ENCODE measurements at places on chromosomes 16 and 17.
A peak's percentile ranks its signal among the peaks of the same experiment; 100 is the strongest.

- peak overlapping the region; percentile 40 for H3K4me3 ChIP-seq
- peaks cover 60% of the 10 kb centered on the region for H3K36me3 ChIP-seq
- H3K27me3 ChIP-seq: no peaks in the 10 kb centered on the region
- H3K27ac ChIP-seq: peak overlapping the region; percentile 20
- peaks cover 65% of the 10 kb centered on the region for H3K4me1 ChIP-seq
- no peak for DNase-seq
Observed at GRCh38 chr17:42564815-42565522, 1.9 kb upstream of the MLX start.

DNA sequence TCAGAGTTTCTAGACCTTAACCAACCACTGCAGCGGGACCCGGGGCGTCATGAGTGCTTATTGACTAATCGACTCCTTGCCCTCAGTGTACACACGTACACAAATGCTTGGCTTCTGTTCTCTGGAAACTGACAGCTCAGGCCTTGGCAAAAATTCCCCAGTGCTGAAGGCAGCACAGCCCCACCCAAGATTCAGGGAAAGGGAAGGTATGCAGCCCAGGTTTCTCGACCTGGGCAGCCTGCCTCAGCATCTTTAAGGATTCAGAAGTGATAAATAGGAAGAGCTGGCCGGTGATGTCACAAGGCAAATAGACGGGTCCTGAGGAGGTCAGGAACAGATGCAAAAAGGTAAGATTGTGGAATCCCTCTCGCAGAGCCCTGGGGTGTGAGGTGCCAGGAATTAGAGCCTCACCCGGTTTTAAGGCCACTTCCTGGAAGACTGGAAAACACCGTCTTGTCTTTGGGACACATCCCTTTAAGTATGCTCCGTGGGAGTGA is 9.0 kb upstream of the CDH3 start:
- H3K27ac ChIP-seq: no peak overlapping the region
- H3K27me3 ChIP-seq: peaks cover 9% of the 10 kb centered on the region
- H3K4me3 ChIP-seq: no peak overlapping the region
- DNase-seq: no peak
- H3K4me1 ChIP-seq: no peaks in the 10 kb centered on the region

DNA sequence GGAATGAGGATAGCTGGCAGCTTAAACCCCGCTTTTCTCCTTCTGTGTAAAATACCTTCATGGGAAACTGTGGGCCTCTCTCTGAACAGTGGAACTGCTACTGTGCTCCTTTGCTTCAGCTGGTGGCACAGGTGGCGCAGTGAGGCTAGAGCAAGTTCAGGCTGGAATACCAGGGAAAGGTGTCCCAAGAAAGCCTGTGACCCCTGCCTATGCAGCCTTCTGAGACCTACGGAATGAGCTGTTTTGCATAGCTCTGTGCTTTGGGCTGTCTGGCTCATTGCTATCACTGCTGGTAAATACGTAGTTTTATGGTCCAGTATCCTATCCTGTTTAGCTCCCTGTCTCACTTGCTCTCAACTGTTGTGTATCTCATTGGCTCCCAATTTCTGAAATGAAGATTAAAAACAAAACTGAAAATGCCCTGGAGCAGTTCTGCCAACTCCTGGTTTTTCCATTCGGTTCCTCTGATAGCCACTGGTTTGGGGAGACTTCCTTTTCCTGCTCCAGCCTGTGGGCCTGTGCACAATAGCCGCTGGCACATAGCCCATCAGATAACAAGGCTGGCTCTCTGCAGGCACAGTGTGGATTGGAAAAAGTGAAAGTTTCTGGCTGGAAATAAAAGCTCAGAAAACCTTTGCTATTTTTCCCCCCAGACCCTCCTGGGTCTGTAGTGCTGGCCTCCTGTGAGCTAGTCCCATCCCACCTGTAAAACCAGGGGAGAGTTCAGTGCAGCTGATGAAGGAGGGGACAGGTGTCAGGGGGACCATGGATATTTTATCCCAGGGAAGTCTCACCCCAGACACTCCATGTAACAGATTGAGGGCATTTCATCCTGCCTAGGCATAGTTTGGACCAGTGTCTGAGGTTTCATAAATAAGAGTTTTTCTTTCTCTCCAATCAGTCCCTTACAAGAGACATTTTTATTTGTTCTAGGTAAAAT is 24.0 kb downstream of the LIMD2 start:
- DNase-seq: no peak
- H3K27ac ChIP-seq: no peak overlapping the region
- H3K4me1 ChIP-seq: no peaks in the 10 kb centered on the region

- no peak for DNase-seq
- peaks cover 46% of the 10 kb centered on the region for H3K4me1 ChIP-seq
- peaks cover 7% of the 10 kb centered on the region for H3K36me3 ChIP-seq
- H3K27ac ChIP-seq: no peak overlapping the region
- H3K27me3 ChIP-seq: no peaks in the 10 kb centered on the region
Observed at GRCh38 chr17:17107891-17108431, 65.7 kb downstream of the MPRIP start.

- H3K36me3 ChIP-seq: peaks cover 6% of the 10 kb centered on the region
- DNase-seq: no peak
- peaks cover 76% of the 10 kb centered on the region for H3K4me1 ChIP-seq
- peak overlapping the region; percentile 34 for H3K4me3 ChIP-seq
- H3K27me3 ChIP-seq: peaks cover 6% of the 10 kb centered on the region
Observed at GRCh38 chr17:3799181-3799945, 1.6 kb downstream of the ITGAE start.

GRCh38 chr17:79995696-79996095 is 40.0 kb downstream of the TBC1D16 start:
- peak overlapping the region; percentile 5 for H3K27ac ChIP-seq
- H3K4me3 ChIP-seq: no peak overlapping the region
- peaks cover 68% of the 10 kb centered on the region for H3K4me1 ChIP-seq
- H3K27me3 ChIP-seq: no peaks in the 10 kb centered on the region
- H3K36me3 ChIP-seq: peaks cover 2% of the 10 kb centered on the region
- no peak for DNase-seq

- H3K36me3 ChIP-seq: no peaks in the 10 kb centered on the region
- H3K4me1 ChIP-seq: no peaks in the 10 kb centered on the region
- no peak overlapping the region for H3K27ac ChIP-seq
- no peak for DNase-seq
- H3K27me3 ChIP-seq: no peaks in the 10 kb centered on the region
- no peak overlapping the region for H3K4me3 ChIP-seq
Observed at GRCh38 chr17:304461-304860, 48.1 kb downstream of the RPH3AL start.

GRCh38 chr17:6374761-6375312 is 60.1 kb downstream of the AIPL1 start:
- H3K4me3 ChIP-seq: no peak overlapping the region
- H3K4me1 ChIP-seq: peaks cover 8% of the 10 kb centered on the region
- no peak overlapping the region for H3K27ac ChIP-seq
- peak; percentile 40 for DNase-seq
- no peaks in the 10 kb centered on the region for H3K36me3 ChIP-seq
- H3K27me3 ChIP-seq: peaks cover 22% of the 10 kb centered on the region

DNA sequence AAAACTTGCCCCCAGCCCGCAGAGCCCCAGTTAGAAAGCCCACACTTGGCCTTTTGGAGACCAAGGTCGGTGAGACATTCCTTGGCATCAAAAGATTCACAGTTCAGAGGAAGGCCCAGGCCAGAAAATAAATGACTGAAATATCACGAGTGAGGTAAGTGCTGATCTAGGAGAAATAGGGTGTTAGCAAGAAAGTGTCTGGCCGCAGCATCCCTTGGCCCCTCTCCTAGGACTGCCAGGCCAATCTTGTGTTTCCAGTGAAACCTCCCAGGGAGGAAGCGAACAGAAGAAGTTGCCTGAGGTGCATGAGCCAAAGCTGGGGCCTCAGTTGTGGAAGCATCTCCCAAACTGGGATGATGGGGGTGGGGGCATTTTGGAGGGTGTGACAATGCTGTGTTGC is 22.5 kb upstream of the NSMCE1 start:
- peaks cover 28% of the 10 kb centered on the region for H3K4me1 ChIP-seq
- H3K27ac ChIP-seq: no peak overlapping the region
- no peak for DNase-seq
- no peak overlapping the region for H3K4me3 ChIP-seq

DNA sequence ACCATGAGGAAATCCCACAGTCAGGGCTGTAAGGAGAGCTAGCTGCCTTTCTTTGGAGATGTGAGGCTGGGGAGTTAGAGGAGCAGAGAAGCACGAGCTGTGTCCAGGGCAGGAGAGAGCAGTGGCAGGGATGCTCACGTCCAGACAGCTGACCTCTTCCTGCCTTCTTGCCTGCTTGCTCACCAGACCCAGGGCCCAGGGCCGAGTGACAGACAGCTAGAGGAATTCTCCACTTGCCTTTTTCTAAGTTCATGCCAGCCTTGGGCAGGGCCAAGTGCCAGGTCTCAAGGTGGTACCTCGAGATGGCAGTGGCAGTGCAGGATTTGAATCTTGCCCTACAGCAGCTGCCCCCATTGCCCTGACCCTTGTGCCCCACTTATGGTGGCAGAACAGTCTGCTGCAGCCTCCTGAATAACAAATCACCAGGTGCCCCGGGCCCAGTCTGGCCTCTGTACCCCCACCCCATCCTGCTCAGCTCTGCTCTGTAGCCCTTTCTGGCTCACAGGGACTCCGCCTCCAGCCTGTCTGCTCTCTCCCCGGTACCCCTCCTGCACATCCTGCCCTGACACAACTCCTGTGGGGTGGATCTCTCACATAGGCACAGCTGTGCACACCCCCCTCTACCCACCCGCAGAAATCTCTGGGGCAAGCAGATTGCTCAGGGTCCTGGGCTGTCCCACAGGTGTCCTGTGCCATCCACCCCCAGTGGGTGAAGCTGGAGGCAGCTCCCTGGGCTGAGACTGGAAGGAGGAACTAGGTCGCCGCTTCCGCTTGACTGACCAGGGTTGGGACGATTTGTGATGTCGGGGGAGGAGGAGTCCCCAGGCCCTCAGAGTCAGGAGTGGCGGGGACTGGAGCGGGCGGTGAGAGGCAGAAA is 25.9 kb downstream of the GRIN2C start:
- no peaks in the 10 kb centered on the region for H3K27me3 ChIP-seq
- H3K4me3 ChIP-seq: no peak overlapping the region
- no peaks in the 10 kb centered on the region for H3K36me3 ChIP-seq
- no peak for DNase-seq
- no peak overlapping the region for H3K27ac ChIP-seq

- H3K4me1 ChIP-seq: peaks cover 26% of the 10 kb centered on the region
- H3K36me3 ChIP-seq: peaks cover 12% of the 10 kb centered on the region
- no peak overlapping the region for H3K27ac ChIP-seq
- H3K27me3 ChIP-seq: no peaks in the 10 kb centered on the region
- H3K4me3 ChIP-seq: no peak overlapping the region
Observed at GRCh38 chr16:15993946-15994665, 44.7 kb downstream of the ABCC1 start.
